ENCODE measurements at places on chromosomes 13 and 19.
A peak's percentile ranks its signal among the peaks of the same experiment; 100 is the strongest.

GRCh38 chr19:51651216-51651846 is 4.7 kb upstream of the SIGLEC14 start:
- DNase-seq = no peak

GRCh38 chr13:66714795-66715194 is 515.3 kb downstream of the PCDH9 start:
- no peak for DNase-seq

DNA sequence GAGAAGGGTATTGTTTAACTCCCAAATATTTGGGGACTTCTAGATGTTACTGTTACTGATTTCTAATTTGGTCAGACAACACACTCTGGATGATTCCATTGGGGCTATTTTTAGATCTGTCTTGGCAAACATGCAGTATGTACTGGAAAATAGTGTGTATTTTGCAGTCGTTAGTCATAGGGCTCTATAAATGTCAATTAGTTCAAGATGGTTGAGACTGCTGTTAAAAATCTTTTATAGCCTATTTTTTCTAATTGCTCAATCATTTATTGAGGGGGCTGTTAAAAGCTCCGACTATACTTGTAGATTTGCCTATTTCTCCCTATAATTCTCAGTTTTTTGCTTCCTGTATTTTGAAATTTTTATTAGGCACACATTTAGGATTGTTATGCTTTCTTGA is 31.4 kb downstream of the PPP5C start:
- peak; percentile 19 for DNase-seq

DNA sequence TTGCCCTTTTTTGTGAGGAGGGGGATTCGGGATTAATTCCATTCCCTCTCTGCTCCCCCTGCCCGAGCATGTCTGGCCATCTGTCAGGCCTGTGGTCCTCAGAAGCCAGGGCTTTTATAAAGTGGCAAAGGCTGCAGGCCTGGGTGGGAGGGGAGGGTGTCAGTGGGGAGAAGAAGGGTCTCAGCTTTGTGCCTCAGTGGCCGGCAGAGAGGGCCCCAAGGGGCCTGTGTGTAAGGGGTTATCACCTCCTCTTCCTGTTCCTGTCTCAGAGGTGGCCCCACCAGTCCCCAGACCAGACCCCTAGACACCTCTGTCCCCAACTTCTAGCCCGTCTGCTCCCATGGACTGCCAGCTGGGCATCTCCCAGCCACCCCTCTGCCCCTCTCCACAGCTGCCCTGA is 3.4 kb upstream of the NUMBL start:
- no peak for DNase-seq

GRCh38 chr13:46866150-46866549 is 30.7 kb downstream of the HTR2A start:
- no peak for DNase-seq

- no peak for DNase-seq
These were observed 8.4 kb downstream of the ZNF808 start for GRCh38 chr19:52535771-52536447.

GRCh38 chr19:48171710-48172109 is 1.2 kb downstream of the ZSWIM9 start:
- peak; percentile 81 for DNase-seq

DNA sequence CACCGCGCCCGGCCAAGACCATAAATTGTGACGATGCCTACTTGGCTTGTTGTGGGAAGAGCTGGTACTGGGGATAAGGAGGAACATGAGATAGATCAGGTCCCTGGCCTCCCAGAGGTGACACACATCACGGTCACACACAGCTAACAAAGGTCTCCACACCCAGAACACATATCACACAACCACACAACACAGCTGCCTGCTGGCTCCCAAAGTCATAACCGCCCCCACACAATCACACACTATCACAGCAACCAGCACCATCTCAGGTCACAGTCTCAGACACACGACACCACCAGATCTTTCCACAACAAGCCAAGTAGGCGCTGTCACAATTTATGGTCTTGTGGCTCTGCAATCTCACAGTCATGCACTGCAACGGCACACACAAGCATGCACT is 5.7 kb downstream of the COL5A3 start:
- no peak for DNase-seq

DNA sequence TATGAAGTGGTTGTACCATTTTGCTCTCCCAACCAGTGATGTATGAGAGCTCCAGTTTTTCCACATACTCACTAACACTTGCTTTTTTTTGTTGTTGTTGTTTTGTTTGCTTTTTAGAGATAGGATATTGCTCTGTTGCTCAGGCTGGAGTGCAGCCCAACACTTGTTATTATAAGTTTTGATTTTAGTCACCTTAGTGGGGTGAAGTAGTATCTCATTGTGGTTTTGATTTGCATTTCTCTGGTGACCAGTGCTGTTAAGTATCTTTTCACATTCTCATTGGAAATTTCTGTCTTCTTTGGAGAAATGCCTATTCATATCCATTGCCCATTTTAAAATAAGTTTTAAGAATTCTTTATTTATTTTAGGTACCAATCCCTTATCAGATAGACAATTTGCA is 31.3 kb downstream of the CYP4F22 start:
- DNase-seq = no peak

GRCh38 chr13:99311137-99311536 is 3.9 kb upstream of the GPR183 start:
- no peak for DNase-seq

GRCh38 chr19:14006766-14007562 is 844 bp upstream of the RFX1 start:
- DNase-seq = peak; percentile 81

- no peak for DNase-seq
These were observed 3.8 kb downstream of the GRIK5 start for GRCh38 chr19:42066075-42066754.

GRCh38 chr19:6070207-6070681 is 40.1 kb downstream of the RFX2 start:
- DNase-seq = no peak

- DNase-seq = no peak
These were observed 3.9 kb downstream of the SIGLEC7 start for GRCh38 chr19:51145916-51146493.

- peak; percentile 32 for DNase-seq
These were observed 538 bp downstream of the LSM4 start for GRCh38 chr19:18322318-18322758.

- peak; percentile 79 for DNase-seq
These were observed at the start of gene ZNF229 for GRCh38 chr19:44447916-44448674. Gene ZNF229, minus strand, starts transcription at chr19:44448472. Its CDS starts 5,625 bp downstream, at chr19:44442847.

DNA sequence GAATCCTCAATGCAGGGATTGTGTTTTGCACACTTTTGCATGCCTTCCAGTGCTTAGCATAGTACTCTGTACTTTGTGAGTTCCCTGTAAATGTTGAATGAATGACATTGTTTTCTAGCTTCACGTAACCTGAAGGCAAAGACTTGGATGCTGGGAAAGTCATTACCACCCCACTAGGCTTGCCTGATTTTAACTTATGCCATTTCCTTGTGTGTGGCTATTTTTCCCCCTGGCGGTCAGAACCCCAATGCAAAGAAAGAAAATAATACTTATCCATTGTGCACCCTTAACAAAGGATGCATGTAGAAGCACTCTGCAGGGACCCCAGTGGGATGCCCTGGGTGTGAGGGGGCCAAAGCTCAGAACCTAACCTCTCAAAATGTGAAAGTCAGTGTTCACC is 1.2 kb upstream of the ENOX1 start:
- DNase-seq = no peak

DNA sequence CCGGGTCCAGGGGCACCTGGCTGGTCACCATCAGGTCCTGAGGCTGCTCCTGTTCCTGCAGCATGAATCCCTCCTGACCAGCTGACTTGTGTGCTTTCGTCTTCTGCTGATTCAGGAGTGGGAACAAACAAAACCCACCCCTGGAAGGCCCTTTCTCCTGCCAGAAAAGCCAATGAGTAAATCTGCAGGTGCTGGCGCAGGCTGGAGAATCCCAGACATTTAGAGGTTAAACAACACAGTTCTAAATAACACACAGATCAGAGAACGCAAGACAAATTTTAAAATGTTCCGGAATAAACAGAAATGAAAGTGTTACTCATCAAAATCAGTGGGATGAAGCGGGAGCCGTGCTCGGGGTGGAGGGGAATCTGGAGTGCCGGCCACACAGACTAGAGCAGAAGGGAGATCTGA is 60.6 kb upstream of the C13orf46 start:
- DNase-seq = no peak

- DNase-seq = no peak
These were observed 61.0 kb downstream of the RASA3 start for GRCh38 chr13:114071410-114071809.

- peak; percentile 91 for DNase-seq
These were observed 9.3 kb downstream of the RPS9 start for GRCh38 chr19:54209811-54210494.

GRCh38 chr13:43725460-43725859 is 61.3 kb downstream of the ENOX1 start:
- no peak for DNase-seq

GRCh38 chr13:31310786-31311185 is 111.0 kb downstream of the B3GLCT start:
- peak; percentile 97 for DNase-seq

GRCh38 chr19:33443638-33444561 is 70.4 kb downstream of the CEBPG start:
- no peak for DNase-seq

- DNase-seq = no peak
These were observed 135.0 kb downstream of the TM9SF2 start for GRCh38 chr13:99636306-99636705.

GRCh38 chr19:16076958-16077611 is 790 bp downstream of the TPM4 start:
- DNase-seq = no peak

DNA sequence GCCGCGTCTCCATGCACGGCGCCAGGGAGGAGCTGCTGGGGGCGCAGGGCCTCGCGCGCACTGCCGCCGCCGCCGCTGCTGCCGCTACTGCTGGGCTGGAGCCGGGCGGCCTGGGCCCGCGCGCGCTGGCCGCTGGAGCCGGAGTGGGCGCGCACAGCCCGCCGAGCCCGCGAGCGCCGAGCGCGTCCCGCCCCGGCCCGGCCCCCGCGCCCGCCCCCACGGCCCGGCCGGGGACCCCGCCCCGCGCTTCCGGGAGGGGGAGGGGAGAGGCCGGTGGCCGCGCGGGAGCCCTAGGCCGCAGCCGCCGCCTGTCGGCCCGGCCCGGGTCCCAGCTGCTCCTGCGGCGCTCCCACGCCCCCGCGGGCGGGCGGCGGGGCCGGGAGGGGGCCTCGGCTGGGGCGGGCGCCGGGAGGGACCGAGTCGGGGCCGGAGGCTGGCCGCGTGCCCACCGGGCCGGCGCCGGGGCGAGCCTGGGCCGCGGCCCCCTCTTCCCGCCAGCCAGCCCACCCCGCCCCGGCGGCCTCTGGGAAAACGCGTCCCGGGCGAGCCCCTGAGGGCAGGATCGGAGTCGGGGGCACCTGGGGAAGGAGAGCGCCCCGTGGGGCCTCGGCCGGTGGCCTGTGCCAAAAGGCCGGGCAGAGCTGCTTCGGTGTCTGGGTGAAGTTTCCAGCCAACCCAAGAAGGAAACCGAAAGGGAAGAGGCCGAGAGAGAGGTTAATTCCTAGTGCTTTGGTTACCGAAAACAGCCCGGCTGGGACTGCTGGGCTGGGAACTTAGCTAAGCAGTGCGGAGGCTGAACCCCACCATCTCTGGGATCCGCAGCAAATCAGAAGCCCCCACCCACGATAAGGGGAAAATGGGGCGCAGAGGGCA is at the start of gene STK24:
Gene STK24, minus strand, starts transcription at position 145 of the 873 bp plus-strand sequence. CDS start 321 bp downstream, outside the sequence.
- peak; percentile 77 for DNase-seq

DNA sequence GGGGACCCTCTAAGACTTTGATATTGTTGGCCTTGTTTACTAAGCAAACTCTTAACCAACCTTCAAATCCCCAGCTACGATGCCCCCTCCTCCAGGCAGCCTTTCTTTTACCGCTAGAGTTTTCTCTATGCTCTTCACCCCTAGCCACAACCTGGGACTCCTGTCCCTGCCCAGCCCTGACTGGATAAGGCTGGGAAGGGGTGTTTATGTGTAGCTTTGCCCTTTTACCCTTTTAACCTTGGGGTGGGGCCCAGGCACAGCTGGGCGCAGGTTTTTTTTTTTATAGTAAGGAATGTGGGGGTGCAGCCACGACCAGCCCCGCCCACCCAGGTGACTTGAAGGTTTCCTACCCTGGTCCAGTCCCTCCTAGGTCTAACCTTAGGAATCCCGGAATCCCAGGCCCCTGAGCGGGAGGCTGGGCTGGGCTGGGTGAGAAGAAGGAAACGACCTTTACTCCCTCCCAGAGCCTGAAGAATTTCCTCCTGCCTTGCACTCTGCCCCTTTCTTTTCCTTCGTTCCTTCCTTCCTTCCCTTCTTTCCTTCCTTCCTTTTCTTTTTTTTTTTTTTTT is 12.2 kb downstream of the TJP3 start:
- no peak for DNase-seq
